Spinal cord (tissue), 10 donors: ENCODE measurements at places on chromosomes 1 and 21. TPM values are rescaled to one million over a fixed set of nuclear protein-coding genes. Genes with fewer than 3 reads are reported as not detected.

DNA sequence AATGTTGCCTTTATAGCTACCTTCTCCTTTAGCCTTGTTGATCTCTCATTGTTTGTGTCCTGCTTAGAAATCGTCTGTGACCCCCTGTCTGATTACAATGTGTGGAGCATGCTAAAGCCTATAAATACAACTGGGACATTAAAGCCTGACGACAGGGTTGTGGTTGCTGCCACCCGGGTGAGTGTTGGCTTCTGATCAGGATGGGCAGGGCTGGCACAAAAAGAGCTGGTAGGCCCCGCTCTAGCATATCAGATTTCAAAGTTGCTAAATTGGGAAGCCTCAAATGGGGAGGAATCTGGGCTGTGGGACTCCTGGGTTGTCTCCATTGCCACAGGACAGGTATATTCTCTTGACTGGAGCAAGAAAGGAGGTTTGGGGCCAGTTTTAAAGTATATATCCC, 8.4 kb downstream of the NCSTN start:
- no peak for DNase-seq

- DNase-seq = no peak
Observed at GRCh38 chr1:178025613-178026356, 55.9 kb upstream of the SEC16B start.

UTS2 gene
- 21.2 TPM for polyA plus RNA-seq

GRCh38 chr1:157504646-157505045, 47.7 kb downstream of the FCRL5 start:
- no peak for DNase-seq

DNA sequence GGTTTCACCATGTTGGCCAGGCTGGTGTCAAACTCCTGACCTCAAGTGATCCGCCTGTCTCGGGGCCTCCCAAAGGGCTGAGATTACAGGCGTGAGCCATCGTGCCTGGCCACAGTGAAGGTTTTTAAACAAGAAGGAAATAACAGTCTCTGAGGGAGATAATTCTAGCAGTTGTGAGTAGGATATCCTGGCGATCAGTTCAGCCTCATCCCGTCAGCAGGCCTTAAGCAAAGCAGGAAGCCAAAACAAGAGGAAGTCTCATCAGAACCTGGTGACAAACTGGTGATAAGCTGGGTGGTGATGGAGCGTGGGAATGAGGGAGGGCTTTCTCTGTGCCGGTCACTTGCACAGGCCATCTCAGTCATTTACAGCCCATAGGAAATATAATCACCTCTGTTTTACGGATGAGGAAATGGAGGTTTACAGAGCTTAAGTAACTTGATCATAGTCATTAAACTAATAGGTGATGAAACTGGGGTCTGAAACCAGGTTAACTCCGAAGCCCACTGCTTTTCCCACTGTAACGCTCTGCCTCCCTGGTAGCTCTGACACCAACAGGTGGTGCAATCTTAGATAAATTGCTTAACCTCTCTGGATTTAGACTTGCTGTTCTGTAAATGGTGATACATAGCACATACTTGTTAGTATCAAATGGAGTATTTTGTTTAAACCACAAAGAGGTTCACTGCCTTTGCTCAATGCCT, 40.8 kb upstream of the A3GALT2 start:
- DNase-seq = no peak

DNA sequence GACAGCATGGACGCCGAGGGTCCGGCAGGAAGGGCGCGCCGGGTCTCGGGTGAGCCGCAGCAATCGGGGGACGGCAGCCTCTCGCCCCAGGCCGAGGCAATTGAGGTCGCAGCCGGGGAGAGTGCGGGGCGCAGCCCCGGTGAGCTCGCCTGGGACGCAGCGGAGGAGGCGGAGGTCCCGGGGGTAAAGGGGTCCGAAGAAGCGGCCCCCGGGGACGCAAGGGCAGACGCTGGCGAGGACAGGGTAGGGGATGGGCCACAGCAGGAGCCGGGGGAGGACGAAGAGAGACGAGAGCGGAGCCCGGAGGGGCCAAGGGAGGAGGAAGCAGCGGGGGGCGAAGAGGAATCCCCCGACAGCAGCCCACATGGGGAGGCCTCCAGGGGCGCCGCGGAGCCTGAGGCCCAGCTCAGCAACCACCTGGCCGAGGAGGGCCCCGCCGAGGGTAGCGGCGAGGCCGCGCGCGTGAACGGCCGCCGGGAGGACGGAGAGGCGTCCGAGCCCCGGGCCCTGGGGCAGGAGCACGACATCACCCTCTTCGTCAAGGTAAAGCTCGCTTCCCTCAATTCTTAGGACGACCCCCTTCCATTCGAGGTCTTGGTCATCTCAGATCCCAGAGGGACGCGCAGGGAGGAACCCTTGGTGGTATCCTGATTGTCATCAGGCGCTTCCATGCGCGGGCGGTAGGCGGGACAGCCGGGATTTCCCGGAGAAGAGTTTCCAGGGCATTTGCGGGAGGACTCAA, 1.6 kb downstream of the CLIC6 start:
- no peak for DNase-seq
